ENCODE measurements at places on chromosomes 12 and 14.

DNA sequence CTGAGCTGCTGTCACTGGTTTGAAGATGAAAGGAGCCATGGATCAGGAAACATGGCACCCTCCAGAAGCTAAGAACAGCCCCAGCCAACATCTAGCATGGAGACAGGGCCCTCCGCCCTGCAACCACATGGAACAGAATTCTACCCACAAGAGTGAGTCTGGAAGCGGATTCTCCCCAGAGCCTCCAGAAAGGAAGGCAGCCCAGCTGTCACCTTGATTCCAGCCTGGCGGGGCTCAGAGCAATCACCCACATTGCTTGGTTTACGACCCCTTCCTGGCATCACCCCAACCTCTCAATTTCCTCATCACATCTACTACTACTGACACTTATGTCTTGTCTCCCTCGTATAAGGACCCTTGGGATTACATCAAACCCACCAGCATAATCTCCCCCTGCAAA lies 38.5 kb downstream of the OAS2 start:
- DNase-seq, result no peak

DNA sequence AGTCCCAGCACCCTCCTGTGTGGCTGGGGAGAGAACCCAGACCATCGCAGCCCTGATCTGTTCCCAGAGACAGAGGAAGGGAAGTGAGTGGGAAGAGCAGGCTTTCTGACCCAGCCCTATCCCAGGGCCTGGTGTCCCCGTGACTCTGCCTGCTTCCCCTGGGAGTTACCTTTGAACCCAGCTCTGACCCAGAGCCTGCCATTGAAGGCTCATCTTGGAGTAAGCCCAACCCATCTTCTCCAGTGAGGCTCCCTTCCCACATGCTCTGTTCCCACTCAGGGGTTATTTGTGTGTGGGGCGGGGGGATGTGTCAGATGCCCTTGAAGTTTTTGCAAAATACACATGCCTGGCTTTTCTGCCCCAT lies 6.0 kb downstream of the TMEM63C start:
- no peak for DNase-seq

DNA sequence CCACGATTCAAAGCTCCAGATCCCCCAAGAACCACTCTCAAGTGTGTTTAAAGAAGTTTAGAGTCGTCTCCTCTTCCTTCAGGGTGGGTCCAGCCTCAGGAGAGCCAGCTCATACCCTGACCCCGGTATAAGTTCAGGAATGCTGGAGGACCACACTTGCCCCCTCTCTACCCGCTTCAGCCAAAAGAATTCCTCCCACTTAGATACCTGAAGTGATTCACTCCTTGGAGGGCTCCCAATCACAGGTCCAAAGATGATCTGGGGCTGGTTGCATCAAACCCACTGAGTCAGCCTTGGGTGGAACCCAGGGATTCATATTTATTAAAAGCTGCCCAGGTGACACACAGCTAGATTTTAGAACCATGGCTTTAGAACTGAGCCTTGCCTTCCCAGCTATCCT lies 133.5 kb upstream of the PARP11 start:
- no peak for DNase-seq

DNA sequence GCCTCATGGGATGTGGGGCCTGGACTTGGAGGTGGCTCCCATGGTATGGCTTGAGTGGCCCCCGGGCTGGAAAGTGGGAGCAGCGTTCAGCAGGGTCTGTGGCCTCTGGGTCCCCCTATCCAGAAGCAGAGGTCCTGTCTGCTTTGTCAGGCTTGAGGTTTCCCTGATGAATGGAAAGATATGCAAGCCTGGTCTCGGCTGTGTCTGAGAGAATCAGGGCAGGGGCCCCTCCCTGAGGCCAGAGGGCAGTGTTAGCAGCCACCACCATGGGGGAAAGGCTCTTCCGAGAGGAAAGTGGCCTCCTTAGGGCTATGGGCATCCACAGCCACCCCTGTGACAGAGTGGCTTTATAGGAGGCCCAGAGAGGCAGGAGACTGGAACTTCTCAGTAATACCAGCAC lies 128.2 kb downstream of the VRK1 start:
- DNase-seq, result no peak

GRCh38 chr12:96239711-96240635 lies 45.8 kb downstream of the ELK3 start:
- DNase-seq, result no peak

DNA sequence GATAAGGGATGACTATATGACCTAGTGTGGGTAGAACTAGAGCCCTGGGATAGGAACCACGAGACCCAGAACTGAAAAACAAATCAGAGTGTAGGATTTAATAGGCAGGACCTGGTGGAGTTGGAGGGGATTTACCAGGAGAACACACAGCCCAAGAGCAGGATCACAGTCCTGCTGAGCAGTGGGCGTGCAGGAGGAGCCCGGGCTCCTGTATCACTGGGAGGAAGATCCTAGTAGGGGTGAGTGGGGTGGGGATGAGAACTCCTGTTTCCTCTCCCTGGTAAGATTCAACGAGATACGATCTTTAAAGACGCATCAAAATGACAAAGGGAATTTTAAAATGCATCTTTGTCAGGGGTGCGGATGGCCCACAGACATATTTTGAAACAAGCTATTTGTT lies 220.1 kb downstream of the GALC start:
- DNase-seq, result no peak

DNA sequence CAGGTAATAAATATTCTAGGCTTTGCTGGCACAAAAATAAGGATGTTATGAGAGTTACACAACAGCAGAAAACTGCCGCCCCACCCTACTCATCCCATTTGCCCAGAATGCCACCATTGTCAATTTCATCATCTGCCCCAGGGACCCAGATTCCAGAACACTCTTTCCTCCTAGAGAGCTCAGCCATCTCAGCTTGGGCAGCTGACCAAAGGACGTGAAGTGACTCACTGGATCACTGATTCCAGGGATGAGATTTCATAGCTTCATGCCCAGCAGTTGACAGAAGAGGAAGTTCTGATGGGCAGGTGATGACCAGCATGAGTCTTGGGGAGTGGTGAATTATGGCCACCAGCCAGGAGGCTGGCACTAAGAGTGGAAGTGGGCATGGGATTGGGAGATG lies 450.3 kb downstream of the RMST start:
- no peak for DNase-seq

DNA sequence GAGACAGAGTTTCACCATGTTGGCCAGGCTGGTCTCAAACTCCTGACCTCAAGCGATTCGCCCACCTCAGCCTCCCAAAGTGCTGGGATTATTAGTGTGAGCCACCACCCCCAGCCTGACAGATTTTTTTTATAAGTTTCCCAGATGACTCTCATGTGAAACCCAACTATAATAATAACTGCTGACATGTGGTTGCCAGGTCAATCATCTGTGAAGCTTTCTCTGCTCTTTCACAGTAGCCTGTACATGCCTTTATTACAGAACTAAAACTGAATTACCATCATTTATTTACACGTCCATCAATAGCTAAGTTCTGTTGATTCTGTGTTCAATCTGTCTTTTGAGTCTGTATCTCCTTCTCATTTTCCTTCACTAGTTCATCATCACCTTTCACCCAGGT lies 218.5 kb downstream of the RPS29 start:
- DNase-seq, result no peak

DNA sequence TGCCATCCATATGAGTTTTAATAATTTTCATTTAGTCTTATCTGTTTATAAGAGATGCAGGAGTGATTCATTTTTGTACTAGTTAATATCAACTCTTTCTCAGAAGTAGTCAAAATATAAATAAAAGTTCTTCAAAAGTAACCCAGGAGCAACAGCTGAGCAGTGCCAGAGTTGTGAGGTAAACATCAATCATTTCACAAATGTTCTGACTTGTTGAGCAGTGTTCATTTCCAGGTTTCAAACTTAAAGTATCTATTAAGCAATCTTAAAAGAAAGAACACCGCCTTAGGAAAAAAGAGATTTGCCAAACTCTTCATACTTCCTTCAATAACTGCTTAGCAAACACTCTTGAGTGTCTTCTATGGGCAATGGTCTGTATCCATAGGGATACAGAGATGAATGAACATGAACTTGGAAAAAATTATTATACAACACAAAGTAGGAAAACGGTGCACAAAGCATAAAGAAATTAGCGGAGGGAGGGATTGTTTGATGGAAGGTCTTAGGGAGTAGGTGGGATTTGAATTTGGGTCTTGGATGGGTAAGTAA lies 41.9 kb upstream of the POC1B start:
- DNase-seq, result no peak

DNA sequence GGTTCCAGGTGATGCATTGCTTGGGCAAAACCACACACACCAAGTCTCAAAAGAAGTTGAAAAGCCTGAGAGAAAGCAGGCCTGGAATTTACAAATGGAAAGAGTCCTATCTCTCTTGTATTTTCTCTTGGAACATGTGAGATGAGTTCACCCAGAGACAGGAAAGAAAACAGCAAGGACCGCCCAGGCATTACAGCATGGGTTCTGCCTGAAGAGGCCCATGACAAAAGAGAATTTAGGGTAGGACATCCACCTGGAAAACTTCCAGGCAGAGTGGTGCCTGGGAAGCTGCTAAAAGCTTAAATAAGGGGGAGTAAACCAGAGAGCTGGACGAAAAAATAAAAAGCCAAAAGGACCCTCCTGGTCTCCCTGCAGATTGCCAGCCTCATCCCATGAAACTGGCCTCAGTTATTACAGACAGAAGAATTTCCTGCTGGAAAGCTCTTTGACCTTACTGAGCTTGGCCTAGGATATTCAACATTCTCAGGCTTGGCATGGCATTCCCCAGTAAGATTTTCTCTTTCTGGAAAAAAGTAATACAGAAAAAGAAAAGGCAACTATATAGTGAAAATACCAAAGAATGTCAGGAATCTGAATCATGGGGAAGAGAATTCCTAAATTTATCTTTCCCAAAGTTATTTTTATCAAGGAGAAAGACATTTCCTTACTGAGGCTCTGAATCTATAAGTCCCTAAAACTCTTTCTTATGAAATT lies 121.3 kb upstream of the NUDT4 start:
- DNase-seq, result no peak

GRCh38 chr12:73964641-73965040 lies 573.0 kb upstream of the ATXN7L3B start:
- no peak for DNase-seq

DNA sequence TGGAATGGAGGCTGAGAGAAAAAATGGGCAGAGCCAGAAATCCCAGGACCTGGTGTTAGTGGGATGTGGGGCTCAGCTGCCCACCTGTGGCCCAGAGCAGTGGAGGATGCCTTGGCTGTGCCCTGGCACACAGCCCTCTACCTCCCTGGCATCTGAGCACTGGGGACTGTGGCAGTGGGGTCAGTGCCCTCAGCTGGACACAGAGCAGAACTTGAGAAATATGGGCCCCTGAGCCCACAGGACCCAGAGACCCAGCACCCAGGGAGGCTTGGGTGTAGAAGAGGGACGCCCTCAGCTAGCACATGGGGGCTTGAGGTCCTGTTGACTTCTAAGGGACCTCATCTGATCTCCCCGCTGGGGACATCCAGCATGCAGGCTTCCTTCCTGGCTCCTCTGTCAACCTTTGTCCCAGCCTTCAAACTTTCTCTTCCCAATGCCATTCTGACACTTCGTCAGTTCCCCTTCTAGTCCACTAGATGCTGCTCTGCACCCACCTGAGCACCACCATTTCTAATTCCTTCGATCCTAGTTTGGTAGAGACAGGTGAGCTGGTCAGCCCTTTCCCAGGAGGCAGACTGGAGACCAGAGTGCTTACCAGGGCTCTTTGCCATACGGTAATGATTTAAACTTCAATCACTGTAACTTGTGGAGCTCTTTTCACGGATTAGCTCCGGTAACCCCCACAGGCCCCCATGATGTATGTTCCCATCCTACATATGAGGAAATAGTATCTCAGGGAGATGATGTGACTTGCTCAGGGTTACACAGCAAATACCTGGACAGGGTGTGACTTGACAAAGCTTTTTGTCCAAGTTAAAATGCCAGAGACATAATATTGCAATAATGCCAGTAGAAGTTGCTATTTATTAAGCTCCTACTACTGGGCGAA lies 143.7 kb downstream of the ASCL4 start:
- no peak for DNase-seq

DNA sequence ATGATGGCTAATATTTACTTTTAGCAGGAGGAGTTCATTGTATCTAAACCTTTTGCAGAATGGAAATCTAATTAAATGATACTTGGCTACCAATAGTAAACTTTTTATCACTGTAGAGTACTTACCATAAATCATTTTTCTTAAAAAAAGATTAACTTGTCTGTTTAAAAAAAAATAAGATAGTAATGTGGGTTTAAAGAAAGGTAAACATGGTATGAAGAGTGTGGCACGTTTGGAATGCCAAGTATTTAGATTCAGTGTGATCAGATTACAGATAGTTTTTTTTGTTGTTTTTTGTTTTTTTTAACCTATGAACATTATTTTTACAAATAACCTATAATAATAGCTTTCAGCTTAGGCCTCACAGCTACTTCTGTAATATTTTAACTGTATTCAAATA lies 25.8 kb downstream of the KTN1 start:
- no peak for DNase-seq

GRCh38 chr12:20368651-20369304 lies 441 bp downstream of the PDE3A start:
- no peak for DNase-seq

DNA sequence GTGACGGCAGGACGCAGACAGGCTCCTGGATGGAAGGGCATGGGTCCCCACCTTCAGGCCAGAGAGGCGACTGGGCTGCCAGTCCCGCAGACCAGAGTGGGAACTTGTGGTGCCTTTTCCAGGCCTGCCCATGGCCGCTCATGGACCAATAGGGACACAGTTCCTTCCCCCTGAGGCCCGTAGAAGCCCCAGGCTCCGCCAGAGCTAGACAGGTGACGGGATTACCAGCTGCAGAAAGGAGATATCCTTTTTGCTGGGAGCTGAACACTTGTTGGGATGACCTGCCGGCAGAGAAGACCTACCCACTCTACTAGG lies 73.6 kb upstream of the RASSF8 start:
- DNase-seq, result no peak

DNA sequence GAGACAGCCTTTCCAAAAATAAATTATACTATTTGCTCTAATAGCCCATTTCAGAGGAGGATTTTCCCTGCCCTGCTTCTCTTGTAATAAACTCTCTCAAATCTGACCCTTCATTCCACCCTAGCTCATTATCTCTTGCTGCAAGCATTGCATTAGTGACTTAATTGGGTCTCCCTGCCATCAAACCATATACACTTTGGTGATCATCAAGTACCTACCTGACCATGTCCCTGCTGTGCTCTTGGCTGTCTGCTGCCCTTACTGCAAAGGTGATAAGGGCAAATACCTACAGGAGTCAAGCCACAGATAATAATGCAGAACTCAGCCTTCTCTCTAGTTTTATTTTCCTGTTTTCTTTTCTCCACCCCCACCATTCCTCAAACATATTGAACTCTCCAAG lies 88.4 kb downstream of the LIN7A start:
- DNase-seq, result no peak

DNA sequence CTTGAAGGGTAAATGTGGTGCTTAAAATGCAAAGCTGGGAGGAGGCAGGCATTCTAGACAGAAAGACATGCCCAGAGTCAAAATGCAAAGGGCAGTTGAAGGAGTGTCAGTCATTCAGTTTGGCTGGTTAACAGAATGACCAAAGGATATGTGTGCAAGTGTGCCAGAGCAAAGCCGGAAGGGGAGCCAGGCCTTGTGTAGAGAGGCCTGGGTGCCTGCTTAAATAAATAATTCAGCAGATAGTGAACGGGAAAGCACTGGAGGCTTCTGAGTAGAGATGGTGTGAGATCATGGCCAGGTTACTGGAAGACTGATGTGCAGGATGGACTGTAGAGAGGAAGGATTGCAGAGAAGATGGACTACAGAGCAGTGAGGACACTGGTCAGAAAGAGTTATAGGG lies 244.9 kb downstream of the PRKD1 start:
- no peak for DNase-seq

Measured in activated CD4-positive, alpha-beta T cell treated with anti-CD3 and anti-CD28 coated beads for 24 hours (primary cell).